ENCODE measurements at places on chromosomes 3 and 15. TPM values are rescaled to one million over a fixed set of nuclear protein-coding genes. Genes with fewer than 3 reads are reported as not detected.

The ZFAND6 gene
- 40.4 TPM for total RNA-seq

DNA sequence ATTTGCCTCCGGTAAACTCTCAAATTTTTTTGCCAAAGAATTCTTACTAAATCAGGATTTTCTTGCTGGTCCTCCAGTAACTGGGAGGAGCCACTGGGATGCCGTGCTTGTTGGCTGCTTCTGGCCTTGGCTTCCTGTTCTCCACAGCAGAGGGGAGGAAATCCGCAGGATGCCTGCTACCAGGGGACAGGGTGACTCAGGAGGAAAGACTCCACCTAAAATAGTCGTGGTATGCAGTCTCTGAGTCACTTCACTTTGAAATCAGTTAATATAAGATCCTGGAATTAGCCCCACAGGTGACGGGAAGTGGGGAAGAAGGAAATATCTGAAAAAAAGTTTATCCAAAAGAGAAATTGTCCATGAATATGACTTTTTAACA is 6.5 kb upstream of the TM4SF18 start:
- no peak overlapping the region for H3K4me3 ChIP-seq
- H3K4me1 ChIP-seq: peaks cover 3% of the 10 kb centered on the region
- H3K27me3 ChIP-seq: peaks cover 15% of the 10 kb centered on the region
- H3K27ac ChIP-seq: no peak overlapping the region
- DNase-seq: no peak

DNA sequence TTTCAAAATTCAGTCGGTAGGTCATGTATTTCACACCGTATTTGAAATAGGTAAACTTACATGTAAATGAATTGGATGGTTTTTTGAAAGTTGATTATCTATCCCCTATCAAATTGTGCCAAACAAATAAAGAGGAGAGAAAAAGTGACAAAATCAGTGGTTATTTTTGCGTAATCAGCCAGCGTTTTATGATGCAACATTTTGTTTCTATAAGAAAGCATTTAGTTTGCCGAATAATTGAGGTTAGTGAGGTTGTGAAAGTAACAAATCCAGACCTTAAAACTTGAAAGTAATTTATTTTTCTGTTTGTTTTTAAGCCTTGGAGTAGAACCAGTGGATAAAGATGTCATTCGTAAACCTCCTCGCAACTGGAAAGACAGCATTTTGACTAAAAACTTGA is 29.3 kb downstream of the ASTE1 start:
- H3K4me1 ChIP-seq: no peaks in the 10 kb centered on the region
- H3K36me3 ChIP-seq: peaks cover 29% of the 10 kb centered on the region

The ROPN1 gene
- not detected for total RNA-seq

DNA sequence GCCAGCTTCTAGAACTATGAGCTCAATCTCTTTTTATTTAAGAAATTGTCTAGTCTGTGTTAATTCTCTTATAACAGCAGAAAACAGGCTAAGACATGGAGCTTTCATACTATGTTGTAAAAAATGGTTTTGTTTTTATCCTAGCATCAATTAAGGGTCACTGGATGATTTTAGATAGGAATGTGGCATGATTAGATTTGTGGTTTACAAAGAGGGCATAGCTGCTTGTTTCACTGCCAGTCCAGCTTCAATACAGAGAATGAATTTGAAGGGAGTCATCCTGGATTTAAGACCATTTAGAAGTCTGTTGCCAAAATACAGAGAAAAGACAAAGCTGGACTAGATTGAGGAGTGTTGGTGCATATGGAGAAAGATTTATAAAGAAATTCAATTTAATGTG is 532.6 kb upstream of the CCDC54 start:
- H3K27me3 ChIP-seq: no peaks in the 10 kb centered on the region
- no peak overlapping the region for H3K4me3 ChIP-seq
- DNase-seq: no peak
- H3K36me3 ChIP-seq: no peaks in the 10 kb centered on the region
- no peak overlapping the region for H3K27ac ChIP-seq
- H3K4me1 ChIP-seq: no peaks in the 10 kb centered on the region

GRCh38 chr15:77402740-77403379 is 17.0 kb downstream of the PEAK1 start:
- peaks cover 18% of the 10 kb centered on the region for H3K36me3 ChIP-seq
- no peak for DNase-seq
- H3K4me3 ChIP-seq: peak overlapping the region; percentile 9

- H3K36me3 ChIP-seq: peaks cover 13% of the 10 kb centered on the region
- H3K4me1 ChIP-seq: peaks cover 55% of the 10 kb centered on the region
- H3K27ac ChIP-seq: no peak overlapping the region
- no peaks in the 10 kb centered on the region for H3K27me3 ChIP-seq
Measured at GRCh38 chr3:56857178-56857577, 55.4 kb upstream of the ARHGEF3 start.

The VWA5B2 gene
- total RNA-seq: not detected

GRCh38 chr15:99542828-99543227 is 23.0 kb upstream of the MEF2A start:
- H3K27me3 ChIP-seq: peaks cover 4% of the 10 kb centered on the region
- no peaks in the 10 kb centered on the region for H3K4me1 ChIP-seq
- no peak for DNase-seq
- H3K36me3 ChIP-seq: no peaks in the 10 kb centered on the region
- no peak overlapping the region for H3K27ac ChIP-seq
- H3K4me3 ChIP-seq: no peak overlapping the region

DNA sequence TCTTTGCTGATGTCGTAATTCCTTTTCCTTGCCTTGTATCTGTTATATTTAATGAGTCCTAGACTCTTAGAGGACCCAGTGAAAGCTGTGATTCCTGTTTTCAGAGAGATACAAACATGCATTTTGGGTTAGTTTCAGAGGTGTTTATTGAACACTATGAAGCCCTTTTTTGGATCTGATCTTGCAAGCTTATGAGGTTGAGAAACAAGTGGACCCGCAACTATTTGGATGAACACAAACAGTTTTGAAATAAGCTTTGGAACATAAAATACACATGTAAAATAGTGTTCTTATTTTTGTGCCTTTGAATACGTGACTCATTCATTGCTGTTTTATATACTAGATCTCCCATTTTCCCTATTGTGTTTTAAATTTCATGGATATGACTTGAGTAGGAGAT is 33.5 kb downstream of the SNRK start:
- peak overlapping the region; percentile 60 for H3K27ac ChIP-seq
- H3K27me3 ChIP-seq: no peaks in the 10 kb centered on the region
- no peak for DNase-seq
- peaks cover 45% of the 10 kb centered on the region for H3K36me3 ChIP-seq

- H3K4me3 ChIP-seq: no peak overlapping the region
- H3K36me3 ChIP-seq: no peaks in the 10 kb centered on the region
- no peak for DNase-seq
- H3K27me3 ChIP-seq: peaks cover 18% of the 10 kb centered on the region
- no peak overlapping the region for H3K27ac ChIP-seq
Measured at GRCh38 chr3:125116311-125117080, 60.7 kb upstream of the HEG1 start.

The TCTA gene
- 21.2 TPM for total RNA-seq

The CCRL2 gene
- 1.7 TPM for total RNA-seq

DNA sequence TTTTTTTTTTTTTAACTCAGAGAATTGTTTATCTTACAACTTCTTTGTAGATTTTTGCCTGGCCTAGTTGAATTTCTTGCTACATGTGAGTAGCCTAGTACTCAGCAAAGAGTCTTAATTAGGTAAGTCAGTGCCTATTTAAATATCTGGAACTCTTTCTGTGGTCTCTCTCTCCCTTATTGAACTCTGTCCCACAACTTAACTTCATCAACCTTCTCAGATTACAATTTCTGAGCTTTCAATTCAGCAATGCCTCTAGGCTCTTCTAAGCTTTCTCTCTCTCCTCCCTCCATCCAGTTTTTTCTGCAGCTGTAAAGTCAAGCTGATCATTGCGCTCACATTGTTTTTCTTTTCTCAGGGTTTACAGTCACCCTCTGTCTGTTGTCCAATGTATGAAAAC is 517.6 kb upstream of the ROBO1 start:
- DNase-seq: no peak
- H3K27ac ChIP-seq: no peak overlapping the region
- no peaks in the 10 kb centered on the region for H3K4me1 ChIP-seq

The CCDC39 gene
- total RNA-seq: not detected

The NMB gene
- 2.8 TPM for total RNA-seq

- no peak overlapping the region for H3K27ac ChIP-seq
- H3K36me3 ChIP-seq: no peaks in the 10 kb centered on the region
- no peaks in the 10 kb centered on the region for H3K27me3 ChIP-seq
- DNase-seq: no peak
- H3K4me1 ChIP-seq: no peaks in the 10 kb centered on the region
- H3K4me3 ChIP-seq: no peak overlapping the region
Measured at GRCh38 chr3:64554096-64554920, 133.5 kb downstream of the ADAMTS9 start.

GRCh38 chr15:99176757-99177156 is 71.9 kb downstream of the SYNM start:
- no peak overlapping the region for H3K27ac ChIP-seq
- no peaks in the 10 kb centered on the region for H3K27me3 ChIP-seq
- no peak for DNase-seq
- no peaks in the 10 kb centered on the region for H3K36me3 ChIP-seq
- H3K4me3 ChIP-seq: no peak overlapping the region
- no peaks in the 10 kb centered on the region for H3K4me1 ChIP-seq

The UMPS gene
- total RNA-seq: 65.6 TPM

- H3K4me1 ChIP-seq: peaks cover 22% of the 10 kb centered on the region
- H3K27me3 ChIP-seq: peaks cover 3% of the 10 kb centered on the region
- no peak overlapping the region for H3K4me3 ChIP-seq
- no peak overlapping the region for H3K27ac ChIP-seq
- no peaks in the 10 kb centered on the region for H3K36me3 ChIP-seq
- DNase-seq: no peak
Measured at GRCh38 chr3:124783696-124784095, 53.4 kb downstream of the UMPS start.

The DPH3 gene
- total RNA-seq: 30.1 TPM

DNA sequence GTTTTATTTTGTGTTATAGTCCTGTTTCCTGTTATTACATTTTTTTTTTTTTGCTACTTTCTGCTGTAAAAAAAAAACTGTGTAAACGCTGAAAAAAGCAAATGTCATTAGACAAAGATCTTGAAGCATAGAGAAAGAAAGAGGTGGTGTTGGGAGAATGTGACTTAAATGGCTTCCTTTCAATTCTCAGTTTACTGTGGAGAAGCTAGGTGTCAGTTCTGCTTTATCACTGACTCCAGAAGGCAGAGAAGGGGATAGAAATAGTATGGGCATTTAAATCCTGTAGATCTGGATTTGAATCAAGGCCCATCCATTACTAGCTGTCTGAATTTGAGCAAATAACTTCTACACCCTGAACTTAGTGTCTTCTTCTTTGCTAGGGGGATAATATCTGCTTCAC is 23.0 kb downstream of the PPM1L start:
- H3K27me3 ChIP-seq: no peaks in the 10 kb centered on the region
- peaks cover 2% of the 10 kb centered on the region for H3K4me1 ChIP-seq
- no peak for DNase-seq
- H3K27ac ChIP-seq: no peak overlapping the region

The TMEM89 gene
- 0.89 TPM for total RNA-seq

- no peak for DNase-seq
- H3K27ac ChIP-seq: no peak overlapping the region
- no peaks in the 10 kb centered on the region for H3K36me3 ChIP-seq
- no peak overlapping the region for H3K4me3 ChIP-seq
- H3K4me1 ChIP-seq: peaks cover 9% of the 10 kb centered on the region
Measured at GRCh38 chr3:12303993-12304392, 15.1 kb downstream of the PPARG start.

The ATP10A gene
- total RNA-seq: 48.0 TPM

The ARNT2 gene
- not detected for total RNA-seq
